HAP-1 (cell line): ENCODE measurements at places on chromosomes 7 and 10.

DNA sequence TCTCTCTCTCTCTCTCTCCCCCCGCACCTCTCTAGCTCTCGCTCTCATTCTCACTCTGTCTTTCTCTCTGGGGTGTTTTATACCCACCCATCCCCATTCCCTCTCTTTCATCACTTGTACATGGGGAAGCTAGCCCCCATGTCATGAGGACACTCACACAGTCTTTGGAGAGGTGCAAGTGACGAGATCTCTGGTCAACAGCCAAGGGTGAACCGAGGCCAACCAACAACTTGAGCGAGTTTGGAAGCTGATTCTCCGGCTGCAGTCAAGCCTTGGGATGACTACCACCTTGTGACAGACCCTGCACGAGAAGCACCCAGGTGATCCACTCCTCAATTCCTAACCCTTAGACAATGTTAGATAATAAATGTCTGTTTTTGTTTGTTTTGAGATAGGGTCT is 10.1 kb upstream of the KBTBD2 start:
- no peak for DNase-seq

- peak; percentile 53 for DNase-seq
These were observed 2.2 kb downstream of the ANXA11 start for GRCh38 chr10:80202934-80203834.

DNA sequence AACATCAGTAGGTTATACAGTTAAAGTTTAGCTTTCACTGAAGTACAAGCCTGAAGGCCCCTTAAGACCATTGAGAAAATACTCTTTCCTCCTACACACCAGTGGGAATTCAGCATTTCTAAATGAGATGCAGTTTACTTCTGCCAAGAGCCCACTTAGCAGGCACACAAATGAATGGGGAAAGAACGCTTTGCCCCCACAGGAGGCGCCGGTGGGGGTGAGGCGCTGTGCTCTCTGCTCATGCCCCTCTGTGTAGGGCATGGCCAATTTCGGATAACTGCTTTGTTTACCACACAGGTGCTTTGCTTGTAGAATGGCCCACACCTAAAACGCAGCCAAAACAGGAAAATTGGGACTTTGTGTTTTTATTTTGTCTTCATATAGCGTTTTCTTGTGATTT is 15.9 kb upstream of the LAT2 start:
- DNase-seq, result no peak

DNA sequence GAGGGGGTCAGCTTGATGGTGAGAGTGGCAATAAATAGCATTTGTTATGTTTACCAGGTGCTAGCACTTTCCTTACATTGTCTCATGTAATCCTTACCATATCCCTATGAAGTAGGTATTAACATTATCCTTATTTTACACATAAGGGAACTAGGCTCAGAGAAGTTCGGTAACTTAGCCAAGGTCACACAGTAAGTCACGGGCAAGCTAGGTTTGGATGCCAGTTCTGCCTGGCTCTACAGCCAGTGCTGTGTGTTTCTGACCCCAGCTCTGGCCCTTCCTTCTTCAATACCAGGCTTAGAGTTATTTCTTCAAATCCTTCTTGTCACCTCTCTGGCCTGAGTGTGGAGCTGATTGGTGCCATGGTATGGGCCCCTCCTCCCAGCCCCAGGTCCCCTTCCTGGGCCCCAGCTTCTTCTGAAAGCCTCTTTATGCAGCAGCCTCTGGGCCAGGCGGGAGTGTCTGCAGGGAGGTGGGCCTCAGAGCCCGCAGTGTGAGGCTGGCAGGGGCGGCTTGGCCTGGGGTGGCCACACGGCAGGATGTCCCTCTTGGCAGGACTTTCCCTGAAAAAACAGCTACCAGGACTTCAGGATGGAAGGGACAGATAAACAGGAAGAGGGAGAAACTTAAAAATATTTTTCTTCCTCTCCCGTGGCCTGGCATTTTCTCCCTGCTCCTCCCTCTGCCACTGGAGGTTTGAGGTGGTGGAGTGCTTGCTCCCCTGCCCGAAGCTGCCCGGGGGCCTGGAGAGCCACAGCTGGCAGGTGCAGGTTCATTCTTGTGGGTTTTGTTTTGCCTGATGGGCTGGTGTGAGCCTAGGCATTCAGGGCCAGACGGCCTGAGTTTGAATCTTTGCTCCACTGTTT is 20.6 kb downstream of the PALD1 start:
- no peak for DNase-seq

DNA sequence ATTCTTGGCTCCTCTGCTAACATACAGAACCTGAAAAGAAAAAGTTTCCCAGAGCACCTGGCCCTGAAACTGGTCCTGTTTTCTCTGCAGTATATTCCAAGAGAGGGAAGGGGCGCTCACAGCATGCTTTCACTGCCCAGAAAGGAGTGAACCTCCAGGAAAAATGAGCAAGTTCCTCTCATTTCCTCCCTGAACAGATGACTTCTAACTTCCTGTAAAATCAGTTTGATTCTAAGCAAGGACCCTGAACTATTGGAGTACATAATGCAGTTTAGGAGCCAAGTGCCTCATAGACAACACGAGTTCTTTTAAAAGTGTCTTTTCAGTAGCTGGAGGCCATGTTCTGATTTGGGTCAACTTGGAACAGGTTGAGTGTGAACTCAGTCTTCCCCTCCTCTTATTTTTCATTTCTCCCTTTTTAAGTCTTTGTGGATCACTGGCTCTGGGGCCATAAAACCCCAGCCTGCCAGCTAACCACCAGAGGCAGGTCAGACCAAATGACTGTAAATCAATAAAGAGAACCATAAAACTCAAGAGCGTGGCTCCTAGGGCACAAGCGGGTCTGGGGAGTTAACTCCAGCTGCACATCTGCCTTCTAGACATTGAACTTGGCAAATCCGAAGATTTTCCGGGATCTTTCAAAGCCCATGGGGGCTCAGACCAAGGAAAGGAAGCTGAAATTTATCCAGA is 5.9 kb upstream of the LRRC18 start:
- no peak for DNase-seq

GRCh38 chr7:4144811-4145510 is 537.1 kb upstream of the FOXK1 start:
- DNase-seq, result no peak

DNA sequence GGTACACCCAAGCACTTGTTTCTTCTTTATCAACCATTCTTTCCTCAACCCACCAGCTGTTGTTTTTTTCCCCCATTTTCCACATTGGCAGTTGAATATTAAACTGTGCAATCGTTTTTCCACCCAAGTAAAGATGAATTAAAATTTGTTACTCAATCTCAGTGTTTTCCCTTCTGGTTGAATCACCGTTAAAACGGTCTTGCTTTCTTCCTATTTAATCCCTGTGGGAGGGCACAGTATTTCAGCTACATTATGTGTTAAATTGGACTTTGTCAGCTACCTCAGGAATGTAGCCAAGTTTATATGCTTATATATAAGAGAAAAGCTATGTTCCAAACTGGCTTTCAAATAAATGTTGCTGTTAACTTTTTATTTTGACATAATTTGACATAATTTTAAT is 19.9 kb downstream of the SLC35G1 start:
- no peak for DNase-seq

- DNase-seq, result peak; percentile 13
These were observed 554 bp downstream of the CSGALNACT2 start for GRCh38 chr10:43138757-43139241.

DNA sequence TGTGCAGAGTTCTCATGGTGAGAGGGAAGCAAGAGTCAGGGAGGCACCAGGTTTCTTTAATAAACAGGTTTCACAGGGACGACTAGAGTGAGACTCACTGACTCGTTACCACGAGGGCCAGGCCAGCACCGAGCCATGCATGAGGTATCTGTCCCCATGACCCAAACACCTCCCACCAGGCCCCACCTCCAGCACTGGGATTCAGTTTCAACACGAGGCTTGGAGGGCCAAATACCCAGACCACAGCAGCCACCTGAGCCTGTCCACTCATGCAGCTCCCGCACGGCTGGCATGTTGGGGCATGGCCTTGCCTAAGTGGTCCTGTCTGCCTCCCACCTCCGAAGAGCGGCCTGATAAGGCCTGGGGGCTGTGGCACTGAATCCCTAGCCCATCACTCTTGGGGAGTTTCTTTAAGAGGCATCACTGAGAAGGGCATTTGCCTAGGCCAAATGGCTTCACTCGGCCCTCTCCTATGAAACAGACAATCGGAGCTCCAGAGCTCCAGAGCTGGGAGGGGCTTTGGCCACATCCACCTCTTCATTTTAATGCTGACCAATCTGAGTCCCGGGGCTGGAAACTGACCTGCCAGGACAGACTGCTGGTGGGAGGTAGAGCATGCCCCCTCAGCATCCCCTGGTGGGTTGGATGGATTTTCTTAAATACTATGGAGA is 157.8 kb downstream of the DNAJB6 start:
- no peak for DNase-seq

DNA sequence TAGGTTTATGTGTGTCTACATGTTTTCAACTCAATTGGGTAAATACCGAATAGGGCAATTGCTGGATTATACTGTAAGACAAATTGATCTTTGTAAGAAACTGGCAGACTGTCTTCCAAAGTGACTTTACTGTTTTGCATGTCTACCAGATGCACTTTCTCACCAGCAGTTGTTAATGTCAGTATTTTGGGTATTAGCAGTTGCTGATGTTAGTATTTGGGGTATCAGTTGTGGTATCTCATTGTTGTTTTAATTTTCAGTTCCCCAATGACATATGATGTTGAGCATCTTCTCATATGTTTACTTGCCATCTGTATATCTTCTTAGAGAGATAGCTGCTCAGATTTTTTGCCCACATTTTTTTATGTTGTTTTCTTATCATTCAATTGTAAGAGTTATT is 10.6 kb downstream of the PDE6C start:
- no peak for DNase-seq

GRCh38 chr10:88256013-88256680 is 327.0 kb downstream of the RNLS start:
- DNase-seq, result no peak

DNA sequence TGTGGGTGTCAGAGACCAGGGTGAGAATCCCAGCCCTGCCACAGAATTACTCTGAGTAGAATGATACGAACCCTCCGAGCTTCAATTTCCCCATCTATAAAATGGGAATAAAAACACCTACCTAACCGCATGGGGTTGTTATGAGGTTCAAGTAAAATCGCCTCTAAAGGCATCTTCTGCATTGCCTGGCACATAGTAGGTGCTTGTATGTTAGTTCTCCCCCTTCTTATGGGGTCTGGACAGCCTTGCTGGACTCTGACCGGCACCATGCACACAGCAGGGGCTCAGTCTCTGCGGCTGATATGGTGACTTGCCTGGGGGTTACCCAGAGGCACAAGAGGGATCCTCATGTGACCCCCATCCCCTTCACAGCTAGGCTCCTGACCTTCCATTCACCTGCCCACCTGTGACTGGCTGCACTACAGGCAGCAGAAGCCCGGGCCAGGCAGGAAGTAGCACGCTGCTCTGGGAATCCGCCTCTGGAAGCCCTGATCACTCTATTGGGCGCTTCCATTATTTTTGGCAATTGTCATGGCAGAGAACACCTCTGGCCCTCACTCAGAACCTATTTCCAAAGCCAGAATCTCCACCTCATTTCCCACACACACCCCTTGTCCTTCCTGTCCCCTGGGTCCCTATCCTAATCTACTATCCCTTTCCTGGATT is 6.0 kb downstream of the SH3PXD2A start:
- DNase-seq, result no peak

- no peak for DNase-seq
These were observed 18.5 kb upstream of the MLXIPL start for GRCh38 chr7:73642834-73643233.

DNA sequence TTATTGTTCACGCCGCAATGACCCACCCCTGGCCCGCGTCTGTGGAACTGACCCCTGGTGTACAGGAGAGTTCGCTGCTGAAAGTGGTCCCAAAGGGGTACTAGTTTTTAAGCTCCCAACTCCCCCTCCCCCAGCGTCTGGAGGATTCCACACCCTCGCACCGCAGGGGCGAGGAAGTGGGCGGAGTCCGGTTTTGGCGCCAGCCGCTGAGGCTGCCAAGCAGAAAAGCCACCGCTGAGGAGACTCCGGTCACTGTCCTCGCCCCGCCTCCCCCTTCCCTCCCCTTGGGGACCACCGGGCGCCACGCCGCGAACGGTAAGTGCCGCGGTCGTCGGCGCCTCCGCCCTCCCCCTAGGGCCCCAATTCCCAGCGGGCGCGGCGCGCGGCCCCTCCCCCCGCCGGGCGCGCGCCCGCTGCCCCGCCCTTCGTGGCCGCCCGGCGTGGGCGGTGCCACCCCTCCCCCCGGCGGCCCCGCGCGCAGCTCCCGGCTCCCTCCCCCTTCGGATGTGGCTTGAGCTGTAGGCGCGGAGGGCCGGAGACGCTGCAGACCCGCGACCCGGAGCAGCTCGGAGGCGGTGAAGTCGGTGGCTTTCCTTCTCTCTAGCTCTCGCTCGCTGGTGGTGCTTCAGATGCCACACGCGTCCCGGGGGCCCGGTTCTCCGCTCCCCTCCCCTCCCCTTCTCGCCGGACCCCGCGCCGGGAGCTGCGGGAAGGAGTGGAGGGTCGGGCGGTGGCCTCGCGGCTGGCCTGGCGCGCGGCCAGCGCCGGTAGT is at the start of gene CBX3:
TSS of gene CBX3 (plus strand) at position 499 of the 772 bp plus-strand sequence. CDS start 1,254 bp downstream, outside the sequence.
- peak; percentile 88 for DNase-seq

DNA sequence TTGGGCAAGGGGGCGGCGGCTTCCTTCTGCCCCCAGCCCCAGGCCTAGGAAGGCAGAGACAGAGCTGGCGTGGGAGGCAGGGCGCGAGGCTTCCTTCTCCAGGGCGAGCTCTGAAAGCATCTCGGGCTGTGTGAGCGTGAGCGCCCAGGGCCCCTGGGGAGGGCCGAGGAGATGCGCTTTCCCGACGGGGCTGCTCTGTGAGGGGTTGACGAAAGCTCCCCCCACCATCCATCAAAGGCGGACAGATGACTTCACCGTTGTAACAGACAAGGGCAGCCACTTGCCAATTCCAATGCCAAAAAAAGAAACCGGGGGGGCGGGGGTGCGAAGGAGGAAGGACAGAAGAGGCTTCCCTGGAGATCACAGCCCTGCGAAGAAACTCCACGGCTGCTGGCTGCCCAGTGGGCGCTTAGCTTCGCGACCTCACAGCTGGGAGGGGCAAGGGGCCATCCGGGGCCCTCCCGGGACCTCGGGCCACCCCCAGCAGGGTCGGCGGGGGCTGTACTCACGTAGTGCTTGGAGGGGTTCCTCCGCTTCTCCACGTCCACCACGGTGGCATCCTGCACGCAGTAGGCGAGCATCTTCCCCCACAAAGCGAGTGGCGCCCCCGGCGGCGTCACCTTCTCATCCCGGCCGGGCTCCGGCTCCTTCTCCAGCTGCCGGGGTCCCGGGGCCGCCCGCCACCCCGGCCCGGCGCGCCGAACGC is 537 bp downstream of the SH3PXD2A start:
- DNase-seq, result peak; percentile 52

- no peak for DNase-seq
These were observed 2.5 kb downstream of the FGL2 start for GRCh38 chr7:77197141-77197540.

- DNase-seq, result no peak
These were observed 86.9 kb downstream of the CPXM2 start for GRCh38 chr10:123804716-123805115.

GRCh38 chr7:12947465-12947864 is 260.0 kb downstream of the ARL4A start:
- DNase-seq, result no peak
